ENCODE measurements at places on chromosomes 5 and 9.

DNA sequence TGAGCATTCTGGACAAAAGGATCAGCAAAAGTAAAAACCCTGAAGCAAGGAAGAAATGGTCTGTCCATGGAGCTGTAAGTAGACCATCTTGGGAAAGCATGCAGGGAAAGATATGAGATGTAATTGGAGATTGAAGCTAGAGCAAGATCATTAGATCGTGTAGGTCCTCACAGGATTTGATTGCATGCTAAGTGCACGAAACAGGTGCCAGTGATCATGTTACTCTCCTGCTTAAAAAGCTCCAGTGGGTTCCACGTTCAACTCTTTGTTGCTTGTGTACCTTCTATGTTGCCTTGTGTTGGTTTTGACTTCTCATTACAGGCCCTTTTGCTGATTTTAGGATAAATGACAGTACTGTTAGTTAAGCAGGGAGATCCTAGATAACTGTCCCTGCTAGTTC, 442.0 kb downstream of the DMRT2 start:
- no peak for DNase-seq

- no peak for DNase-seq
Measured at GRCh38 chr9:69946800-69947437, 96.7 kb upstream of the MAMDC2 start.

DNA sequence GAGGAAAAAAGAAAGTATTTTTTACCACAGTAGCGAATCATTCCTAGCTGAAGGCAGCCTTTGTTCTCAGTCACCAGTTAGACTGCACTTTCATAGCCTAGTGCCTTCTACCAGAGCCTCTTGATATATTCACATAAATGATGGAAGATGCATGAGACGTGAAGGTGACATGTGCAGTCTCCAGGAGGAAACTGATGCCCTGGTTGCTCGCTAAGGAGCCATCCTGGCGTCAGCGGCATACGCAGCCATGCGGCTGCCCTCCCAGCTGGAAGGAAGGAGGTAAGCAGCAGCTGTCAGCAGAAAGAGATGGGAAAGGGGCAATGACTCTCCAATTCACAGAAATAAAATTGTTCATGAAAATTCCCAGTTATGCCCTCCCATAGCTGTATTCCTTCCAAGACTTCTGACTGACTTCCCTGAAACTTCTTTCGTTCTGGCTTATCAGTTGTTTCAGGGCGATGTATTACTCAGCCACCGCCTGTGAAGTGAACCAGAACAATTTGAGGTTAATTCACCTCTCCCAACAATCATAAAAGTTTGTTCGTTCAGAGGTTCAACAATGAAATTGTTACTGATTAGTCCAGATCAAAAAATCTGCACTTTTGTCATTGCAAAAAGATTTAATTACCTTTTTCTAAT, 331.2 kb downstream of the NR2F1-AS1 start:
- no peak for DNase-seq

DNA sequence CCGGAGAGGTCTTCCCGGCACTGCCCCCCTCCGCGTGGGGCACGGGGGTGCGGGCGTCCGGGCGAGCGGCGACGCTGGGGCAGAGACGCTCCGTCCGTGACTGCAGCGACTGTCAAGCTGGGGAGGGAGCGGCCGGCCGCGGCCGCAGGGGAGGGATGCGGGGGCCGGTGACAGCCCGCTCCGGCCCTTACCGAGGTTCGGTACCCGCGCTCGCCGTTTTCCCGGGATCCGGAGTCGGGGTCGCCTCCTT, 400 bp downstream of the KDM4C start:
- DNase-seq, result no peak

DNA sequence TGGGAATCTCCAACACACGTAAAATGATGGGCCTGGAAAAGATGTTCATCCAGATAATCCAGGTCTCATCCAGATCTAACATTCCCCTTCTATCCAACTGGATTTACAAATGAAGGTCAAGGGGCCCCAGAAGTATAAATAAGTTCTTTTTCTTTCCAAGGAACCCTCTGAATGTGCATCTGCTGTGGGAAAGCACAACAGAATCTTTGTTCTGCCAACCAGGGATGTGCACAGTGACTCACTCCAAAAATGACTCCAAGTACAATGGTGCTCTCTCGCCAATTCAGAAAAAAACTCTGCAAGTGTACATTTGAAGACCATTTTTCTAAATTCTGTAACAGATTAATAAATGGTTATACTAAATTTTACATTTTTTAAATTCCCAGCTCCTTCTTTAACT, 12.4 kb downstream of the RAPGEF6 start:
- no peak for DNase-seq

DNA sequence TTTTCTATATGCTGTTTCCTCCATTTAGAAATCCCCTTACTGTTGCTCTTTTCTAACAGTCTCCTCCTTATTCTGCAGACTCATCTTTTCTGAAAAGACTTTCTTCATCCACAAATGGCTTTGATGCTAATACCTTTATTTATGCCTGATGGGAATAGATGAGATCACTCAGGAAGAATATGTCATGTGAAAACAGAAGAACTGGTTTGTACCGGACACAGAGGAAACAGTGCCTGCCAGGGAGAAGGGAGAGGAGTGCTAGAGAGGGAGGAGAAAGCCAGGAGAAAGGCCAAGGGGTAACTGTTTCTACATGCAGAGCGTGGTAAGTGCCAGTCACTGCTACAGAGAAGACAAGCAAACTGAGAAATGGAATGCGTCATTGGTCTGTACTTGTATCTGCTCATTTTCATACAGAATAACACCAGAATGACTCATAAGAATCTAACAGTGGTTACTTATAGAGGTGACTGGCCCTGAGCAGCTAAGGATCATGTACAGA, 45.9 kb upstream of the PJA2 start:
- no peak for DNase-seq

GRCh38 chr5:31211098-31211497, 17.6 kb downstream of the CDH6 start:
- DNase-seq, result no peak

- no peak for DNase-seq
Measured at GRCh38 chr5:138706655-138707480, 46.4 kb upstream of the CTNNA1 start.

GRCh38 chr5:153372425-153373129, 117.9 kb upstream of the GRIA1 start:
- no peak for DNase-seq

DNA sequence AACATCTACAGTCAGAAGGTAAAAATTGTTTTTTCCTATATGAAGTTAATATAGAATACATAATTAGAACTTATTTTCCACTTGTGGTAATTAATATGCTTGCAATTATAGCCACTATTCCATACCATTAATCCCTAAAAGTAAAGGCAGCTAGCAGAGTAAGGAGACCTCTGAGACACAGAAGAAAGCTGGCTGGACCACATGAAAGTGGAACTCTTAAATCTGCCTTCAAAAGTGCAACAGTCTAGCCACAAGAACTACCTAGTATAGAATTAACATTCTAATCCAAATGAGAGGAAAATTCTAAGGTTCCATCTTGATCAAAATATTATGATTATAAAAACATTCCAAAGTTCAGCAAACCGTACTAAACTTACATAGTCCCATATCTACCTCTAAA, 37.6 kb downstream of the ARL15 start:
- no peak for DNase-seq

- no peak for DNase-seq
Measured at GRCh38 chr5:154086641-154087040, 47.9 kb downstream of the MFAP3 start.

DNA sequence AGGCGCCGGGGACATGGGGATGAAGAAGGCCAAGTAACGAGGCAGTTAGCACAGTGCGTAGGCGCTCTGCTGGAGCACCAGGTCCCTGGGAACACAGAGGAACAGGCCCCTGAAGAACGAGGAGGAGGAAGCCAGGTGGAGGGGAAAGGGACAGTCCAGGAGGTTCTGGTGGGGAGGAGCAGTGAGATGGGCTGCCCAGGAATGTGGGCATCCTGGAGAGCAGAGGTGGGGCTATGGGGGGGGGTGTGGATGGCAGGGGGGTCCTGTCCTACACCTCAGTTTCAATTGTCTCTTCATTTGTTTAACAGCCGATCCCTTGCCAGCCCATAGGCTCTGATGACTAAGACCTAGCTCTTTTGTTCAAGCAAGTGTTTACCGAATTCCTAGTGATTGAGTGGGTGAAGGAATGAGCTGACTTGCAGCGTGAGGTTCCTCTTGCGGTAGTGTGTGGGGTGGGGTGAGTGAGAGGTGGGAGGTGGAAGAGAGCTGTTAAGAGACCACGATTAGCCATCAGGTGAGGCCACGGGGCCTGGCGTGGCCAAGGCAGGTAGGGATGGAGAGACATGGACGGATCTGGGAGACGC, 8.4 kb upstream of the PHYHD1 start:
- no peak for DNase-seq

- no peak for DNase-seq
Measured at GRCh38 chr9:71509054-71509453, 259.3 kb downstream of the CEMIP2 start.

DNA sequence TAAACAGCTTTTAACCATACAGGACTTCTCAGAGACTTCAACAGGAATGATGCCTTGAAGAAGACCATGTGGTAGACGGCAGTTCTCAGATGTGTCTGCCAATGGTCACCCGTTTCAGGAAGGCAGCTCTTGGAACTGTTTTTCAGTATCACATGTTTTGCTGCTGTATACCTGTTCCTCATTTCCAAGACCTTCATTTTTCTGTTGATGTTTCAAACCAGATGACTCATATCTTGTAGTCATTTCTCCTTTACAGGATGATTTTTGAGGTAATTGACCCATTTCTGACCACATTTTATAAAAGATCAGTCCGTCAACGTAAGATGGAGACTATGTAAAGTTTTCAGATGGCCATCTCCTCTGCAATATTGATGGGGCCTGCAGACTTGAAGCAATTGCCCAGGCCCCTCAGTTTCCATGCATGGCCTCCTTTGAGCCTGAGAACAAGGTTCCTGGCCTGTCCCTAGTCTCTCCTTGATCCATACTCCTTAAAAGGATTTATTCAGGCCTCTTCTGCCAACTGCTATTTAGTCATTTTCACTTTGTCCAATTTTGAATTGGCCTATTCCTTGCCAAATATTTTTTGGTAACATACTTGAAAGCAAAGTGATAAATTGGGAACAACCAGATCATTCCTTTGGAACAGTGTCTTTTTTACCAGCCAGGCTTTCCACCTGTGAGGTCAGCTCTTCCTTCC, 128.6 kb downstream of the PDZD2 start:
- DNase-seq, result no peak

DNA sequence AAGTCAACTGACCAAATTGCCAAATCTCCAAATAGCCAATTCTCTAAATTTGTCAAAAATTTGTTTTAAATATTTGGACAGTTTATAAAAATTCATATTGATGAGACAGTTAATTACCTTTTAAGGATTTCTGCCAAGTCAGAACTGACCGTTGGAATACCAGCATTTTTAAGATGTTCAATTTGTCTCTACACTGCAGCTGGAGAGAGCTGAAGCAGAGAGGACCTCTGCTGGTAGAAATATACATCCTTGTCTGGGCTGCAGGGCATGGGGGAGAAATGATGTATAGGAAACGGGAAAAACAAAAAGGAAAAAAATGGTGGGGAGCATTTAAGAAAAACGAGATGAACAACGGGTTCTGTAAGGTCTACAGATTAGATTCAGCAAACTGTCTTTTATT, 16.8 kb downstream of the NR6A1 start:
- no peak for DNase-seq

GRCh38 chr9:1804128-1804865, 210.8 kb upstream of the SMARCA2 start:
- DNase-seq, result no peak

- no peak for DNase-seq
Measured at GRCh38 chr5:160349249-160349934, 21.0 kb downstream of the C1QTNF2 start.

DNA sequence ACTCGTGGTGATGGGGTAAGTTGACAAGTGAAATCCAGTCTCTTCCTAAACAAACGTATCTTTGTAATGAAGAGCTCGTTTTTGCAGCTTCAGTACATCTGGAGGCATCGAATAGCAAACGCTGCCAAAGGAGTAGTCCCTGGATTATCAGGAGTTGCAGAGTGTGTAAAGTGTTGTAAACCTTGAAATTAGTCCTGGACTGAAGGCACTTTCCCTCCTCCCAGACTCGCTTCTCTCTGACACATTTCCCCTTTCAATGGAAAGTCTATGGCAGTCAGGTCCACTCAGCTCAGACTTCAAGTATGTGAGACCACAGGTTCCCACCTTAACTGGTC, 1.5 kb upstream of the PBX3 start:
- DNase-seq, result no peak

DNA sequence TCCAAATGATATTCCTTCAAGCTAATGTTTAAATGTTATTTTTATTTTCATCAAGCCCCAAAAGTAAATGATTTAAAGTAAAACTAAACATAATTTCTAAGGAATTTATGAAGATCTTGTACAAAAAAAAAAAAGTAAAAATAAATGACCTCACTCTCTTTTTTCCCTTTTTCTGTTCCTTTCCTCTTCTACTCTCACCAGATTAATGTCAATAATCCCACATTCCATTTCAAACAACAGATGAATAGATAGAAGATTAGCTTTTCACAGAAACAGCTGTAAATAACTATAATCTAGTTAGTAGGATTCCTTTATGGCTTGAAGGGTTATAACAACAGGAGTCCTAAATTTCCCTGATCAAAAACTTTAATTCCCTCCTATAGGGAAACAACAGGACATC, 88.1 kb downstream of the EFNA5 start:
- DNase-seq, result no peak

DNA sequence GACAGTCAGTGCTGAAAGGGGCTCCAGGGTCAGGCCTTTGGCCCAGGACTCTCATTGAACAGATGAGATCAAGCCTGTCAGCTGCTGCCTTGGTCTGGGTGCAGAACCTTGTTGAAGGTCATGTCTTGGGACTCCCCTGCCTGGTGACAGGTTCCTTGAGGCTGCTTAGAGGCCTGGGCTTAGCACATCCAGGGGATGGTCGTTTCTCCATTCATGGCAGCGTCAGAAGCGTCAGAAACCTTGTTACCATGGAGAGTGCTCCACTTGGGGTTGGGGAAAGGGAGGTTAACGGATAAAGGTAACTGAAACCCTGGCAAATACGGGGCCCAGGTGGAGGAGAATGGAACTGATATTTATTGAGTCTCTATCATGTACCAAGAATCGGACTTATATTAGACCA, 8.8 kb downstream of the ARPC5L start:
- DNase-seq, result no peak

GRCh38 chr9:81370650-81371049, 318.7 kb downstream of the TLE1 start:
- no peak for DNase-seq

DNA sequence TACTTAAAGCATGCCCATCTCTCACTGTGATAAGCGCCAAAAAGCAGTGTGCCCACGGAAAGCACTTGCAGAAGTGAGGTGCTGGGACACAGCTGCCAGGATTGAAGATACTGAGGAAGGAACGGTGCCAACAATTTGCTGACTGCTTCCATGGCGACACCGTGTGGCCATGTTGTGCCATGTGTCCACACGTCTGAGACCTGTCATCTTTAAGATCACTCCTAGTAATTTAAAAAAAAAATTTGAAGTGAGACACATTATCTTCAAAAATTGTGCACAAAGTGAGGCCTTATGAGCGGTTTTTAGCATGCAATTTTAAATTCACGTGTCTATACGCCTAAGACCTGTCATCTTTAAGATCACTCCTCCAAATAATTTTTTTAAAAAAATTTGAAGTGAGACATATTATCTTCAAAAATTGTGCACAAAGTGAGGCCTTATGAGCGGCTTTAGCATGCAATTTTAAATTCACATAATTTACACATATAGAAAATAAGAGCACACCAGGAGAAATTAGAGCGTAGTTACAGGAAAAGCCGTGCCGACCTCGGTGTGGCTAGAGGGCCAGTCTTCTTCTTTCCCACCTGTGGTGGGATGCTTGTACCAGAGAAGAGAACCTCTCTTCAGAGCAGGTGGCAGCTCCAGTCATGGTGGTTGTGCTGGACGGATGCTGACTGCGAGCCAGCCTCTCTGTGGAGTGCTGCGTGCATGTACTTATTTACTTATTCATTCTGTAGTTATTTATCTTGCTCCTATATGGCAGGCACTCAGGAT, 21.4 kb upstream of the FLT4 start:
- DNase-seq, result no peak
